ENCODE measurements at places on chromosomes 3 and 15.

DNA sequence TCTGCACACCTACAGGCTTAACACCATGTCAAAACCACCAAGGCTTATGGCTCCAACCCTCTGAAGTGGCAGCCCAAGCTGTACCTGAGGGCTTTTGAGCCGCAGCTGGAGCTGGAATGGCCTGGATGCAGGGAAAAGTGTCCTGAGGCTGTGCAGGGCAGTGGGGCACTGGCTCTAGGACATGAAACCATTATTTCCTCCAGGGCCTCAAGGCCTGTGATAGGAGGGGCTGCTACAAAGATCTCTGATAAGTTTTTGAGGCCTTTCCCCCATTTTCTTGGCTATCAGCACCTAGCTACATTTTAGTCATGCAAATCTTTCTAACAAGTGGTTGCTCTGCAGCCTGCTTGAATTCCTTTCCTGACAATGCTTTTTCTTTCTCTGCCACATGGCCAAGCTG, 37.6 kb downstream of the SPATA16 start:
- DNase-seq, result no peak

DNA sequence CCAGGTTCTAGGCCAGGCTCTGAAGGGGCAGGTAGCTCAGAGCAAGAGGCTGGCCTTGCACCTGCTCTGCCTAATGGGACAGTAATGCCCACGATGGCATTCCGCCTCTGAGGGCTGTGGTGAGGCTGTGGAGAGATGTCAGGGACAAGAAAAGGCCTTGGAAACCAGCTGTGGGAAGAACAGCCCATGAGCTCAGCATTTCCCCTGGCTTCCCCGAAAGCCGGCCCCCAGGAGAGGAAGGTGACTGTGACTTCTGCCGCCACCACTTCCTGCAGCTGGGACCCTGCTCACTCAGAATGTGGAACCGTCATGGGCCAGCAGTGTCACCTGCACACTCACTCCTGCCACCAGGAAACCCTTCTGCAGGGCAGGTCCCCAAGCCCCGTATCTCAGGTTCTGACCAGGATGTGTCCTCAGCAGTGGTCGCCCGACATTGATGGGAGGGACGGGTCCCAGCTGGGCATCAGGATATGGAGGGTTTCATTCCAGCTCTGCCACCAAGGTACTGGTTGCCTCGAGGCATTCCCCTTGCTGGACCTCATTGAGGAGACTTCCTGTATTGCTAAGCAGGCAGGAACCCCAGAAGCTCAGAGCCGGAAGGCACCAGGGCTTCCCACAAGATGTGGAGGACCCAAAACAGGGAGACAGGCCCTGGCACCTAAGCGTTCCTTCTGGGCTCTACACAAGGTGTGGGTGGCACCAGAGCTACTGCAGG, 30.7 kb downstream of the SEMA7A start:
- peak; percentile 17 for DNase-seq

- DNase-seq, result no peak
These were observed 38.8 kb upstream of the IQSEC1 start for GRCh38 chr3:13111873-13112520.

DNA sequence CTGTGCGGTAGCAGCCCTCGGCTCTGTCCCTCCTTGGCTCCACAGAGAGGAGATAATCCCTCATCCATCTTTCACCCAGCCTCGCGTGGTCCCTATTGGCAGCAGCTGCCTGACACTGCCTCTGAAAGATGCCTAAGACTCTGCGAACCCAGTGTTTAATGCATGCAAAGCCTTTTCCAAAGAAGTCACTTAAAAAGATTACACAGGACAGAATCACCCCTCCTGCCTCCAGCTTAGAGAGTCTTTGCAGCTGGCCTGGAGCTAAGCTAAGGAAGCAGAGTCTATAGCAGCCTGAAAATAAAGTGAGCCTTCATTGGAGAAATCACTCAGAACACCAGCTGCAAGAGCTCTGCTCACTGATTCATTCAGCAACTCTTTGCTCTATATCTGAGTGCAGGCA, 247.2 kb downstream of the SHQ1 start:
- no peak for DNase-seq

DNA sequence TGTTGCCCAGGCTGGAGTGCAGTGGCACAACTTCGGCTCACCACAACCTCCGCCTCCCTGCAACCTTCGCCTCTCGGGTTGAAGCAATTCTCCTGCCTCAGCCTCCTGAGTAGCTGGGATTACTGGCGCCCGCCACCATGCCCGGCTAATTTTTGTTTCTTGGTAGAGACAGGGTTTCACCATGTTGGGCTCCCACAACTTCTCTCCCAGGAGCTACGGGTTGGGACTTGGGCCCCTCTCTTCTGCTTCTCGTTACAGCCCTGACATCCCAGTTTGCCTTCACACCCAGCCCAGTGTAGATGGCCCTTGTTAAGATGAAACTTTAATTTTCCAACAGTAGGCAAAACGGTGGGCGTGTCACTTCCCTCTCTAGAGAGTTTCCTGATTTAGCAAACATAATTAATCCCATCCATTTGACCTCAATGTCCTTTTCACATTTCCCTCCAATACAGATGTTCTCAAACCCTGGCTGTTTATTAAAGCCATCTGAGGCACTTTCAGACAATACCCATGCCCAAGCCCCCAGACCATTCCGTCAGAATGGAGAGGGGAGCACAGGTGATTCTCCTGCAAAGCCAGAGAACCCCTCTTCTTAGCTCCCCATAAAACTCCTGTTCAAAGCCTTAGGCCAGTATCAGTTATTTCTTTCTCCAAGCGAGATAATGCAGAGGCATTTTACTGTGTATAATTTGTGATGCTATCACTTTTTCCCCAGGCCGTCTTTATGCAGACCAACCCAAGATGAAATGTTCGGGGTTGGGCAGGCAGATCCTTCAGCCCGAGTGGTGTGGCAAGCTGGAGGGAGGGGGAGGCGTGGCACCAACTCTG, 245.7 kb downstream of the XXYLT1 start:
- DNase-seq, result no peak

DNA sequence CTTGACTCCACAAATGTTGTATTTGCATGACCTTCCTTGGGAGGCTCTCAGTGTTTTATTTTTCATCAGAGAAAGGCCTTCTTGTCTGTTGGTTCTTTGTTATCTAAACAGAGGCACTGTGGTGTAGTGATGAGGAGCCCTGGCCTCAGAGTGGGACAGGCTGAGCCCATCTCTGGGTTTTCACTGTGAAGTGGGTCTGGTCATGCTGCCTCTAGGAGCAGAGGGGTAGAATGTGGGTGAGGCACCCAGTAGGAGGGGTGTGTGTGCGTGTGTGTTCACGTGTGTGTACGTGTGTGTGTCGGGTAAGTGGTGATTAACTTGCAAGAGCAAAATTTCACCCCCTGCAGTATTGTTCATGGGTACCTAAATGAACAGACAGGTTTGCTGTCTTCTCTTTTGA, 14.4 kb downstream of the KLF13 start:
- DNase-seq, result no peak

- DNase-seq, result no peak
These were observed 861.8 kb downstream of the SQOR start for GRCh38 chr15:46496491-46497115.

DNA sequence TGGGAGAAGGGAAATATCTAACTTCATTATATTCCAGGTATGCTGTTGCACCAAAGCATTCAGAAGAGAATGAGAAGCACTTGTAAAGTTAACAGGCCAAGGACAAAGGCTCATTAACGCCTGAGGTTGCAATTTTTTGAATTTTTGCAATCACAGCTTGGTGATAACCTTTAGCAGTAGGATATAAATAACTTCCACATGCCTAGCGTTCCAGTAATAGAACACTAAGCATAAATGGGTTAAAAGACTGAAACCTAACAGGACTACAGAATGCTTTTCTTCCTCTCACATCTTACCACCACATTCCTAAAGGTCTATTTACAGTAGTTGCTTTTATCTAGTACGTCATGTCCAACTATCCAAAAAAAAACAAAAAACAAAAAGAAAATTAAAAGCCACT, 57.4 kb upstream of the IMPG2 start:
- DNase-seq, result no peak

GRCh38 chr3:183868796-183869195, 15.9 kb downstream of the PARL start:
- no peak for DNase-seq

DNA sequence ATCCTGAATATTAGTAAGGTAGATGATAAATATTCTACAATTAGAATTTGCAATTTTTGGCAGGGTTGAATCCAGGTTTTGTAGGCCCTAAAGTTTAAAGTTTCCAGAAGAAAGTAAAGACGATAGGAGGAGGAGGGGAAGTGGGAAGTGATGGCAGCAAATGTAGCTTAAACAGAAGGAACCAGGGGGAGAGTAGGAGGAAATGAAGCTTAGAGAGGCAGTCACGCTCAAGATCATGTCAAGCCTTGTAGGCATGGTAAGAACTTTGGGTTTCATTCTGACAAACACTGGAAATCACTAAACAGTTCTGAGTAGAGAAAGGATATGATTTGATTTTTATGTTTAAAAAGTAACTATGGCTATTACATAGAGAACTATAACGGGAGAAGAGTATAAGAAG, 63.9 kb downstream of the NR2E3 start:
- DNase-seq, result no peak

DNA sequence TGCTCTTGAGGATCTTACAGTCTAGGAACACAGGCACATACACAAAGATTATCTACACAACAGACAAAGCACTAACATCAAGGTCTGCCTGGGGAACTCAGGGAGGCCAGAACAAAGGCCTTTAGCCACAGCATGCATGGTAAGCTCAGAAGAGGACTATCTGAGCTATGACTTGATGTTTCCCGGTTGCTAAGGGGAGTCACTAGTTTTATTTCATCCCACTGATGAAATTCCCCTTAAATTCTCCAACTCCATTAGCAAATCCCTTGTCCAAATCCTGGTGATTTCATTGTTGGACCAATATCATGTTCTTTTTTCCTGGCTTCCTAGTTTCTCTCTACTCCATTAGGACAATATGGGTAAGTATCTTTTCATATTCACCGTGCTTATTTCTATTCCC, 23.3 kb downstream of the FBN1 start:
- no peak for DNase-seq

DNA sequence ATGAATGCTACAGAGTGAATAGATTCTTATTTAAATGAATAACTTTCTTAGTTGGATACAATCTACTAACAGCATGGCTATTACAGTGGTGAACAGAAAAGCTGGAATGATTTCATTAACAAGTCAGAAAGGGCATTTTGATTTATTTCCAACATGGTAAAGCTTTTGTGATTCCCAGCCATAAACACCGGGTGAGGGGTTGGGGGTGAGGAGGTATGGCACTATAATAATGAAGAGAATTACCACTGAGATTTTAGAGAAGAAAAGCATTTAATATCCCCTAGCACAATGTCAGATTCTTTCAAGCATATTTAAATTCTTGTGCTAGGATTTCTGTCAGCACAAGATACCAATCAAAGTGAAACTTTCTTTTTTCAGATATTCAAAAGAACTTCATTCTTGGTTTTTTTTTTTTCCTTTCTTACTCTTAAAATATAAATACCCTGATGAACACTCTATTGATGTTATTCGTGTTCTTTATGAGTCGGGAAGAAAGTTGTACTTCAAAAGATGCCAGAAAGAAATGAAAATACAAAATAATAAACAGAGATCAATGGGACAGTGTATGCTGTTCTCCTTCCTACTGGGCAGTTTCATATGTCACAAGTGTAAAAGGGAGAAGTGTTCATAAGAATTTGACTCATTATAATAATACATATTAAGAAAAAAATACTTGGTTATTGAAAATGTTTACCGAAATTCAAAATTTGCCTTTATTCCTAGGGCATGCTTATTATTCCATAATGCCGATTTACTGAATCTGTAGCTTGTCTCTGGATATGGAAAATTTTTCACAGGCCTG, 522.8 kb downstream of the CADM2 start:
- DNase-seq, result no peak

DNA sequence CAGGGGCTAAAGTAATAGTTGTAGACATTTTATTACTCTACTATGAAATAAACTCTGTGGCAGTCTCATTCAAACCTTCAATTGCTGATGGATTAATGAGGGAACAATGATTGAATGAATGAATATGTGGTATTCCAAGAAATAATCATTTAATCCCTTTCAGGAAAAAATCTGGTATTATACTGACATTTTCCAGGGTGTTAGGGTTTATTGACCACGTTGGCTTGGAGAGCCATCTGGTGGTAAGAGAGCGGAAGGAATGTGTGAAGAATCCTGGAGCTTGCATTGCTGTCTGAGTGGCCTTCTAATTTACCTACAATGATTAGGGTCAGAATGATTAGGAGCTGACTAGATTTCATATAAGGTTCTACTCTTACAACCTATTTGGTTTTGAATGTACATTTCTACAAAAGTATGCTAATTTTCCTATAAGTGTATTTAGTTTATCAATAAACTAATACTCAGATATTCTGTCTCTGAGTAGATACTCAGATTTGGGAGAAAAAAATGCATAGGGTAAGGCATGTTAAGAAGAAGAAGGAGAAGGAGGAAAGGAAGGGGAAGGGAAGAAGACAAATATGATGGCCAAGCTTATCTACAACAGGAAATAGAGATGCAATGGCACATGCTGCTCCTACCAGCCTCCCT, 249.9 kb downstream of the ROBO1 start:
- DNase-seq, result no peak

DNA sequence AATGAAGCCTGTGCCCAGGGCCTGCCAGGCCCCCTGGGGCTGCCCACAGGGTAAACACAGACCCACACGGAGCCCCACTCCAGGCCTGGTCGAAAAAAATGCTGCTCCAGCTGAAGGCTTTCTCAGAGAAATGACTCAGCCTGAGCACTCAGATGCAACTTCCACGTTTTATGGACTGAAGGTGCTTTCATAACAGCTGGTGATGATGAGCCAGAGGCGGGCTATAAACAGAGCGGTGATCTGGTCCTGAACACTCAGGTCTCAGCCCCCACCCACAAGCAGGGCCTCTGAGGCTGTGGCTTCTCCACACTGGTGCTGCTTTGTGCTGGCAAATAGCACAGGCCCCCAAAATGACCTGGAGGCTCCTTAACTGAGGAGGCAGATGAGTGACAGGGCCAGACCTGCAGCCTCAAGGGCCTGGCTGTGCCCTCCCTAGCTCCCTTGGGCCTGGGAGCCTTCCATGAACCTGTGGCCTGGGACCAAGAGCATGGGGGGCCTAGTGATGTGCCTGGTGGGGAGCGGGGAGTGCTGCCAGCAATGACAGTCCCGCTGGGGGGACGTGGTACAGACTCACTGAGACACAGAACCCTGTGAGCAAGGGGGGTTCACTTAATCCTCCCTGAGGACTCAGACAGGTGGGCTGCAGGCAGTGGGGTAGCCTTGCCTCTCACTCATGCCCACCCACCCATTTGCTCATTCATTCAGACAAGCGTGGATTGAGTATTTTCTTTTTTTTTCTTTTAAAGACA, 23.0 kb upstream of the FURIN start:
- no peak for DNase-seq

- no peak for DNase-seq
These were observed 95.1 kb upstream of the UMPS start for GRCh38 chr3:124635169-124635539.

All from stimulated activated CD4-positive, alpha-beta T cell treated with anti-CD3 and anti-CD28 coated beads, Interleukin-15, amount 100 ng/mL, for 1 hour (primary cell).